ENCODE measurements at places on chromosomes 16 and 17.

DNA sequence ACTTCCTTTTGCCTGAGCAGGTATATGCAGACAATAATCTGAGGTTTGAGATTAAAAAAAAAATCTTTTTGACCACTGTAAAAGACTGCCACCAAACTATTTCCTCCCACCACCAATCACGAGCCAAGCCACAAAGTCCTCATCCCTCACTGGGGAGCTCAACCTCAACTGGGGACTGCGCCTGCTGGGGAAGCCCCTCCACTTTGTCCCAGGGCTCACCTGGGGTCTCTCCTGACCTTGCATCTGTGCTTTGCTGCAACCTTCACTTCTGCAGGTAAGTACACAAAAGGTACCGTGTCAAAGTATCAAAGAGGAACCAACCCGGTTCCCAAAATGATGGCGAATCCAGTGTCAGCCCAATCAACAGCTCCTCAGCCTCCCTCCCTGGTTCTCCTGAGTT is 35.5 kb downstream of the TLE7 start:
- DNase-seq = no peak

DNA sequence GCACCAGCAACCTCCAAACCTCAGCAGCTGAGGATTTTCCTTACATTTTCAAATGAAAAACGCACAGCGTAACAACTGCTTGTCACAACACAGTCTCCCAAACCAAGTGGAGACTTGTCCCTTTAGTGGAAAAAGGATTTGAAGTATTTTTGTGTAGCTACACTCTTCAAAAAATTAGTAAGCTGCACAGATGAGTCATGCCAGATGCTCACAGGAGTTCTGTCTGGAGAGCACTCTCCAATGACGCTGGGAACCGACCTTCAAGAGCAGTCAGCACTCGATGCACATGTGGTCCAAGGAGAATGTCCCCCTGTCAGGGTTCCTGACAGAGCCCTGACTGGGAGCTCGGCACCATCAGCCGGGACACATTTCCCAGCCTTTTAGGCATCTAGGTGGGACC is 39.8 kb downstream of the MAP1LC3B start:
- no peak for DNase-seq

DNA sequence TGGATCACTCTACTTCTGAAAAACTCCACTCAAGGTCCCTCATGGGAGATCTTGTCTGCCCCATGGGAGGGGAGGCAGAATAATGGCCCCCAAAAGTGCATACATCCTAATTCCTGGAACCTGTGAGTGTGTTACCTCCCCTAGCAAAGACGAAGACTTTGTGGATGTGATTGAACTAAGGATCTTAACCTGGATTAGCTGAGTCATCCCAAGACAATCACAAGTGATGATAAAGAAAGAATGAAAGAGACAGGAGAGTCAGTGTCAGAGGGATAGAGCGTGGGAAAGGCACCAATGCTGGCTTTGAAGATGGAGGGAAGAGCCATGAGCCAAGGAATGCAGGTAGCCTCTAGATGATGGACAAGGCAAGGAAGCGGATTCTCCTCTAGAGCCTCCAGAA is 374.7 kb upstream of the DYNLRB2 start:
- no peak for DNase-seq

DNA sequence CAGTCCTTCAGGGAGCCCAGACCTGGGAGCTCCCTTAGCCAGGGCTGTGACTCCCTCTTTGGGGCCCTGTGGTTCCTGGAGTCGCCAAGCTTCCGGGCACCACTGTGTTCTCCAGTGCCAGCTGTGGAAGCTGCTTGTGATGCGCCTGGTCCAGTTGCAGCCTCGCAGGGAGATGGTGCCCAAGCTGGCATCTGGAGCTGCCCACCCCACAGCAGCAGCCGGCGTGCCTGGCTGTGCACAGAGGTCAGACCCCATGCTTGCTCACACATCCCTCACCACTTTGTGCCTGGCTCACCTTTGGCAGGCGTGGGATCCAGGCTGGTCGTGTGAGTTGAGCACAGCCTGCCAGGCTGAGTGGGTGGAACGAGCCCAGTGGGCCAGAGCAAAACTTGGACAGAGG is 18.2 kb downstream of the RHOT1 start:
- no peak for DNase-seq

- DNase-seq = no peak
Measured at GRCh38 chr17:57142925-57143324, 57.9 kb downstream of the AKAP1 start.

GRCh38 chr17:31778523-31778922 is 80.5 kb downstream of the COPRS start:
- no peak for DNase-seq

- DNase-seq = no peak
Measured at GRCh38 chr17:67415291-67415690, 38.2 kb downstream of the PITPNC1 start.

DNA sequence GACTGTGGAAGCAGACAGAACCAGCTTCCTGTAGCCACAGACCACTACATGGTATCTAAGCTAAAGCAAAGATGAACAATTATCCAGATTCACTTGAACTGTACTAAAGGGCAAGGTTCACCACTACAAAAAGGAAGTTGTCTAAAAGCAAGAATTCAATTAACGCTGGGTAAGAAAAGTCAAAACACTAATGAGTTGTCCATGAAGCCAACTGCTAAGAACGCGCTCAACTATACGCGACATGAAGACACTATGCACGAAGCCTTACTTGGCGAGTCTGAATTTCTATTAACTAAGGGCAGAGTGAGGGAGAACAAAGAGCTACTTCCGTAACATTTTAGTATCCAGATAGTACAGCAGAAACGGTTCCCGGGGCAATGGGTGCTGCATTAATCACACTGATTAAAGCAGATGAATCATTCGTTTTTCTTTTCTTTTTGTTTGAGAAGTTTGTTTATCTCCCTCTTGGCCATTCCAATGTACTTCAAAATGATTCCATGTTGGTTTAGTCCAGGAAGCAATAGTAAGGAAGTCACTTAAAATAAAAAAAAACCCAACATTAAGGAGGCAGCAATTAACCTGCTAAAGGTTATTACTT is 2.8 kb upstream of the RPS15A start:
- DNase-seq = no peak

- no peak for DNase-seq
Measured at GRCh38 chr16:3035289-3035971, 1.3 kb downstream of the BICDL2 start.
